ENCODE measurements at places on chromosomes 12 and 14.

GRCh38 chr14:61726778-61727658, 31.7 kb downstream of the HIF1A start:
- no peak for DNase-seq

DNA sequence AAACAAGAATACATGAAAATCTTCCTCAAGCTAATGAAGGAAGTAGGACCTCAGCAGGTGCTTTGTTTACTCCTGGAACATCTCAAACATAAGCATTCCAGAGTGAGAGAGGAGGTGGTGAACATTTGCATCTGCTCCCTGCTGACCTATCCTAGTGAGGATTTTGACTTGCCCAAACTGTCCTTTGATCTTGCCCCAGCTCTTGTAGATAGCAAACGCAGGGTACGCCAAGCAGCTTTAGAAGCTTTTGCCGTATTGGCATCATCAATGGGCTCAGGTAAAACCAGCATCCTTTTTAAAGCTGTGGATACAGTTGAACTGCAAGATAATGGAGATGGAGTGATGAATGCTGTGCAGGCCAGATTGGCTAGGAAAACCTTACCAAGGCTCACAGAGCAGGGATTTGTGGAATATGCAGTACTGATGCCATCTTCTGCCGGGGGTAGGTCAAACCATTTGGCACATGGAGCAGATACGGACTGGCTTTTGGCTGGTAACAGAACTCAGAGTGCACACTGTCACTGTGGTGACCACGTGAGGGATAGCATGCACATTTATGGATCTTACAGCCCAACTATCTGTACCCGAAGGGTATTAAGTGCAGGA, 1.9 kb downstream of the TOGARAM1 start:
- DNase-seq: no peak

DNA sequence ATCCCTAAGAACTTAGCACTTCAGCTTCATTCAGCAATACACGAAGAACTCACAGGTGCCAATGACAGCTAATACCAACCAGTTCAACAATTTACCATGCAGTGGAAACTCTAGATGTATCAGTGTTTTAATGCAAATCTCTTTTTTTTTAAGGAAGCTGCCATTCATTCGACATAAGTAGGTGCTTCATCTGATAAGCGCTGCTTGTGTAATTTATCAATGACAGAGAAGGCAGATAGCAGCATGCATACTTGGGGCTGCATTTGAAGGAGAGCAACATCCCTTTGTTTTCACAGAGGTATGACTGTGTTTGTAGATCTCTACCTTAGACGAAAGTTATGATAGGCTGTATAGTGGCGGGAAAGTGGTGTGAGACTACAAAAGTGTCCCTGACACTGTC, 977.1 kb downstream of the AACS start:
- DNase-seq: no peak

GRCh38 chr14:99036611-99037293, 235.2 kb downstream of the BCL11B start:
- no peak for DNase-seq

DNA sequence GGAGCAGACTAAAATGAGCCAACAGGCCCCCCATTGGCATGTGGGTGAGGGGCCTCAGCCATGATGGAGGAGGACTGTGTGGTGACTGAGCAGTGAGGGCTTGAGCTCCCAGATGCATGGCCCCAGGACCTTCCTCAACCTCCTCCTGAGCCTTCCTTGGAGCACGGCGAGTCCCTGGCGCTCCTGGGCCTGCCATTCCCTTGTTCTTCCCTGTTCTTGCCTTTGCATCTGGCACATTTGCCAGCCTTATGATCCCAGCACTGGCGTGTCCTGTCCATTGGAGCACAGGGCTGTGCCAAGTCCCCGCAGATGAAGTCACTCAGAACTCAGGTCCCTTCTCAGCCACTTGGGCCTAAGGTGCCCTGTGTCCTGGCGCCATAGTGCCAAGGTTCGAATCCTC, 40.3 kb upstream of the MEG3 start:
- no peak for DNase-seq

DNA sequence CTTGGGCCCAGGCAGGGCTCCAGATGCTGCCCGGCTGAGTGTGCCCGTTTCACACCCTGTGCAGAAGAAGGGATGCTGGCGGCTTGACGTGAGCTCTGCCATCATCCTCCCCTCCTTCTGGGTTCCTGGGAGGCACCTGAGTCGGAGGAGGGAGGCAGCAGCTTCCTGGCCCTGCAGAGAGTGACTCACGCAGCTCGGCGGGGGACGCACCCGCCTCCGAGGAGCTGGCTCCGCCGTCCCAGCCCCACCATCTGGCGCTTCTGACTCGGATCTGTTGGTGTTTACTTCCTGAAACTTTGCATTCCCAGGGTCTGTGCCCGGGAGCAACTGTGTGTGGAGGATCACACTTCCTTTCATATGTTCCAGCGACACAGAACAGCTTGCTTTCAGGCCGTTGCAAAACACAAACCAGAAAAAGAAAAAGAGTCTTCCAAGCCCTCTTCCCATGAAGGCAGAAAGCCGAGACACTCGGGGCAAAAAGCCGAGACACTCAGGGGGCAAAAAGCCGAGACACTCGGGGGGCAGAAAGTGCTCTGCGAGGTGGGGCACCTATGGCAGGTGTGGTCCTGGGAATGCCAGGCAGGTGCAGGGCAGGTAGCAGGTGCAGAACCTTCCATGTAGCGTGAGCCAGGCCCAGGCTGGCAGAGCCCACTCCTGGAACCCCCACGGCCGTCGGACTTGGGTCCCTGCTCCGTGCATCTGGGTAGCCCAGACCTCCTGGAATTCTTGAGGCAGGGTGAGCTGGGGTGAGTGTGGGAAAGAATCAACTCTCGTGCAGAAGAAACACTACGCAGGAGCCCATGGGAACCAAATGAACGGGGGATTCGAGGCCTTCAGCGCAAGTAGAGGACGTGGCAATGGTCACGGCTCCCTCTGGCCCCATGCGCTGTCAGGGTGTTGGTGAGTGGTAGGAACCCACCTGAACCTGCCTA, 27.6 kb upstream of the GALNT9 start:
- no peak for DNase-seq

- DNase-seq: peak; percentile 78
Observed at GRCh38 chr14:20998674-20999366, at the start of gene SLC39A2. TSS of gene SLC39A2 (plus strand) at chr14:20999293. CDS start at chr14:20999447, 154 bp downstream.

DNA sequence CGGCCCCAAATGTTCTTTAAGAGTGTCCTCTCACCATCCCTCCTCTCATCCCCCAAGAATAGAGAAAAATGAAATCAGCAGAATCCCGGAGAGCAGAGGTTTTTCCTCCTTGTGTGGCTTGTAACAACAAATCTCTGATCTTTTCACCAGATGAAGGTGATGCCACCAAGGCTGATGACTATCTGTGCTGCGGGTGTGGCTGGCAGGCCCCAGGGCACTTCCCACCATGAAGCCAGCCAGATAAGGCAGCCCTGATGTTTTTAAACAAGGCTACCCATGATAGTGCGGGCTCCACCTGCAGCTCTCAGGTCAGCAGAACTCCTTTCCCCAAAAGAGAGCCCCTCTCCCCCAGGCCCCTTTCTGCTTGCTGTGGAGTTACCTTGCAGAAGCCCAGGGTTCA, 58.0 kb upstream of the PARP11 start:
- no peak for DNase-seq

DNA sequence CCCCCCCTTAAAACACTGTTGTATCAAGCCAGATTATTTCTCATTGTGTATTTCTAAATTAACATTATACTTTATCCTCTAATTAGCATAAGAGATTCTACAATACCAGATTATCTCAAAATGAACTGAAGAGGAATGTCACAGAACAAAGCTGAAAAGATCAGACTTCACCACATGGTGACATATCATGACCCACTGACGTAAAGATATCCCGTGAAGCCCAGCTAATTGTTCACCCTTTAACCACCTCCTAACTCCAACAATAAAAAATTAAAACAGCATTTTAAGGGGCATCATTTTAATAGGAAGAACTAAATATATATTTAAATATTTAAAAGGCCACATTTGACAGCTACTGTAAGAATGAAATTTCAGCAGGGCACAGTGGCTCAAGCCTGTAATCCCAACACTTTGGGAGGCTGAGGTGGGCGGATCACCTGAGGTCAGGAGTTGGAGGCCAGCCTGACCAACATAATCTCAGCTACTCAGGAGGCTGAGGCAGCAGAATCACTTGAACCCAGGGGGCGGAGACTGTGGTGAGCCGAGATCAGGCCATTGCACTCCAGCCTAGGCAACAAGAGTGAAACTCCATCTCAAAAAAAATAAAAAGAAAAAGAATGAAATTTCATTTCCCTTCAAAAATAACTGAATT, 29.0 kb downstream of the CDK17 start:
- DNase-seq: no peak

DNA sequence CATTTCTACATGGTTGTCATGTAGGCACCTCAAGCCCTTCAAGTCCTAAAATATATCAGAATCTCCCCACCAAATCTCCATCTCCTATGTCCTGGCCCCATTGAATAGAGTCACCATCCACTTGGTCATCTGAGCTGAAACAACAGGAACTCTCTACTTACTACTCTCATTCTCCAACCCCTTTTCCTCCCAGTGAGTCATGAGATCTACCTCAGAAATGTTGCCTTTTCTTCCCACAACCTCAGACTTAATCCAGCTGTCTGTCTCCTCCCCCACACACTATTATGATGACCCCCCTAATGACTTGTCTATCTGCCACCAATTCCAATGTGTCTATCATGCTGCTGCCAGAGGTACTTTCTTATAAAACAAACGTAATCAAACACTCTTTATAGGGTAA, 72.3 kb upstream of the TMEM263 start:
- DNase-seq: no peak

GRCh38 chr14:62168564-62169155, 406.4 kb downstream of the SNAPC1 start:
- DNase-seq: no peak

DNA sequence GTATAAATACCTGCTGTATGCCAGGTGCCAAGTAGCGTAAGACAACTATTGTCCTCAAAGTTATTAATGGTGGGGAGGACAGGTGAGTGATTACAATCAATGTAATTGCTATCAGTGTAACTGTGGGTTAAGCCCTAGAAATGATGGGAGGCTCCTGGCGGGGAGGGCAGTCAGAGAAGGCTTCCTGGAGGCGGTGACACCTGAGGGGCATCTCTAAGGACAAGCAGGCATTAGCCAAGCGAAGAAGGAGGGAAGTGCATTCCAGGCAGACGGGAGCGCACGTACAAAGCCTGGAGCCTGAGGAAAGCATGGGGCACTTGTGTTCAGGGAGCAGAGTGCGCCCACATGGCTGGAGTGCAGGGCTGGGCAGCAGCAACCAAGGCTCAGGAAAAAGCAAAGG, 182.9 kb upstream of the PRMT8 start:
- DNase-seq: no peak
